ENCODE measurements at places on chromosomes 16 and 17.

DNA sequence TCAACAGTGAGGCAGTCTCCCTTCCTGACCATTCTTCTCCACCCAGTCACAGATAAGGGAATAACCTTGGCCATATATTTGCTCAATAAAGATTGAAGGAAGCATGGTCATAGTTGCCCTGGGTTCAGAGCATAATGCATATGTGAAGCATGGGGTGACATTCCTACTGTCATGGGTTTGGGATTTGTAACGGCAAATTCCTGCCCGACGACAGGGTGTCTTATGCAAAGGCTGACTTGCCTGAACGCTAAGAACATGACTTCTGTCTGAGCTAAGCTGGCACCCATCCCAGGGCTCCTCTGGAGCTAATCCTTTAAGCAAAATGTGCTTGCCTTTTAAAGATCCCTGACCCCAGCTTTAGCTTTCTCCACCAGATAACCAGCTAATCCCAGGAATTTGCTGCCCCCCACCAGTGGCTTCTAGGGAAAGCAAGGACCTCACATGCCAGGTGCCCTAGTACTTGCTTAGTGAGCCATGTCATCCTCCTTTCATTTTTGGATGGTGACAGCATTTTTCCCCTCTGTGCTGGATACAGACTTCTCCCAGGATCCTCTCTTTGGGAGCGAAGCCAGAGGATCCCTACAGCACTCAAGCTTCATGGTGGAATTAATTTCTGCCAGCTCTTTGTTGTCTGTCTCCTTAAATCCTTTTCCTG, 11.7 kb downstream of the SLC7A6OS start:
- DNase-seq: peak; percentile 83

GRCh38 chr17:11122908-11123307, 118.1 kb upstream of the SHISA6 start:
- no peak for DNase-seq

GRCh38 chr17:44207743-44208142, 8.1 kb upstream of the ATXN7L3 start:
- no peak for DNase-seq

GRCh38 chr17:60060474-60060873, 18.2 kb downstream of the HEATR6 start:
- DNase-seq: no peak

DNA sequence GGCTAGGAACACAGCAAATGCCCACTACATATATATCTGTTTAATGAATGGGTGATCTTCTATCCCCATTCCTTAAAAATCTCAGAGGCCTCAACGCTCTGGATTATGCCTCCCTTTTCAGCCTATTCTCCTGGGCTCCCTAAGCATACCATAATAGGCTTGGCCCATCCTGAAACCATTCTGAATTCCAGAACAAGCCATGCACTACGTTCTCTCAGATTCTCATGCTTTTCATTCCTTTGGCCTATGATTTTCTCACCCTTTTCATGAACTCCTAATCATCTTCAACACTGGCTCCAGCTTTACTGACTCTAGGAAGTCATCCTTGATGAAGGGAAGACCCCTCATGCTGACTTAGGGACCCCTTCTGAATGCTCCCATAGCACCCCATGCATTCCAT, 71.1 kb downstream of the RPGRIP1L start:
- no peak for DNase-seq

DNA sequence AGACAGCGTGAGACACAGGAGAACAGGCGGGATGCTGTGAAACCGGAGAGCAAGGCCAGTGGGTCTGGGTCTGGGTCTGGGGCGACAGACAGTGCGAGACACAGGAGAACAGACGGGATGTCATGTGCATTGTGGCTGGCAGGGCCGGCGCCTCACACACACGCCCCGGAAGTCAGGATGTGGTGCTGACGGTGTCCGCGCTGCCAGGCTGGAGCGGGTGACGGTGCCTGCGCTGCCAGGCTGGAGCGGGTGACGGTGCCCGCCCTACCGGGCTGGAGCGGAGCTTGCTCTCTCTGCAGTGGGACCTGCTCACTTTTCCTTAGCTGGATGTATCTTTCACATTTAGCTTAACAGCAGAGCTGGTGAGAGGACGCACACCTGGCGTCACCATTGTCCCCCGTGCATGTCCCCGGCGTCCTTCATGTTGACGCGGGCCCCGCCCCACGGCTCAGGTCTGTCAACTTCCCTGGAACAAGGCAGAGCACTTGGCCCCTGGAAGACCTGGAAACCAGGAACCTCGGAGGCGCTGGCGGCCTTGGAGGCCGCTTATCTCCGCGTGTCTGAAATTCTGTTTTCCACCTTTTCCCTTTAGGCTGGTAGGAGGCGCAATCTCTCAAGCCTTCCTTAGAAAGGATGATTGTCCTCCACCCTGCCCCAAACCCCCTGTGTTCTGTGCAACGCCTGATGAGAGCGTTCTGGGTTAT, 43.0 kb upstream of the ZNF750 start:
- no peak for DNase-seq

DNA sequence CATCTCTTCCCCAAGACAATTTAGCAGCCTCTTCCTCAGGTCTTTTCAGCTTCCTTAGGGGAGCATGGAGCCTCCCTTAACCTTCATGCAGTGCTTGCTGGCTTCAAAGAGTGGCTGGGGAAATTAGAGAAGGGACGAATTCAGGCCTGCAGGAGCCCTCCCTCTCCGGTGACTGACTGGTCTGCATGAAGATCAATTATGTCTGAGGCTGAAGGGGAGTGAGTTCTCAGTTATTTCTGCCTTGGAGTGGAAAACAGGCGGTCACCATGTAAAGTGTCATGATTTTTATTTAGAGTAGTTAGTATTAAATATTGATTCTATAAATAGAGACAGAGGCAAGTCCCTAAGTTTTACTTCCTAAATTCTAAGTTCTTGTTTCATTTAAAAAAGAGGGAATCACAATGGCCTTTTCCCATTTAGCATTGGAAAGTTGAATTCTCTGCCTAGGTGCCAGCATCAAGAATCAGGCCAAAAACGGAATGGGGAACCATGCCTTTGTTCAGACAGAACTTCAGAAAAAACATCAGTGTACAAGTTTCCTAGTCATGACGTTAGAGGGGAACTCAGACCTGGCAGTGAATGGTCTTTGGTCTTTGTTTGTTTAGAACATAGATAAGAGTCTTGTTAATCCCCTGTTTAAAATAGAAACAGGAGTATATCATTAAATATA, 4.4 kb downstream of the GABARAPL2 start:
- DNase-seq: no peak

- peak; percentile 87 for DNase-seq
Observed at GRCh38 chr16:84511180-84511800, 6.8 kb upstream of the MEAK7 start.

GRCh38 chr17:78032166-78032565, 73.7 kb downstream of the TNRC6C start:
- DNase-seq: peak; percentile 30

GRCh38 chr16:80718480-80719220, 85.7 kb downstream of the CDYL2 start:
- no peak for DNase-seq

GRCh38 chr17:82745524-82745923, 6.3 kb upstream of the TBCD start:
- no peak for DNase-seq

- no peak for DNase-seq
Observed at GRCh38 chr16:1946495-1947368, 3.7 kb upstream of the MSRB1 start.

DNA sequence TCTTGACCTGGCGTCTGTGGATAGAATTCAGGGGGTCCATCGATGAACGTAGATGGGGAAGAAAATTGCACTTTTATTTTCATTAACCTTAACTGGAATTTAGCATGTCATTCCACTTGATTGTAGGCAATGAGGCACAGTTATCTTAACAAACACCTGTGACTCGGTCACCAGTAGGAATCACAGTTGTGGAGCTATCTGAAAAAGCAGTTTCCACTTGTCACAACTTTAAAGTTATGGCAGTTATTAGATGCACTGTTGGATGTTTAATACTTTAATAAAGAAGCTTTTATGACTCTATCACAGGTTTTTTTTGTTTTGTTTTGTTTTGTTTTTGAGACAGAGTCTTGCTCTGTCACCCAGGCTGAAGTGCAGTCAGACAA, 83.7 kb upstream of the LGALS9 start:
- no peak for DNase-seq

DNA sequence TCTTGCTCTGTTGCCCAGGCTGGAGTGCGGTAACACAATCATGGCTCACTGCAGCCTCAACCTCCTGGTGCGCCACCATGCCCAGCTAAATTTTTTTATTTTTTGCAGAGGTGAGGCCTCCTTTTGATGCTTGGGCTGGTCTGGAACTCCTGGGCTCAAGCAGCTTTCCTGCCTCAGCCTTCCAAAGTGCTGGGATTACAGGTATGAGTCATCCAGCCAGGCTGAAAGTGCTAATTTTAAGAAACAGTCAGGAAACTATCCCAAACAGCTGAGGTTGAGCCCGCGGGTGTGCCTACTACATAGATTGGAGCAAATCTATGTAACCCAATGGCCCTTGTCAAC, 738 bp upstream of the XPO6 start:
- peak; percentile 52 for DNase-seq

- DNase-seq: no peak
Observed at GRCh38 chr16:50209546-50210265, 56.6 kb downstream of the TENT4B start.

DNA sequence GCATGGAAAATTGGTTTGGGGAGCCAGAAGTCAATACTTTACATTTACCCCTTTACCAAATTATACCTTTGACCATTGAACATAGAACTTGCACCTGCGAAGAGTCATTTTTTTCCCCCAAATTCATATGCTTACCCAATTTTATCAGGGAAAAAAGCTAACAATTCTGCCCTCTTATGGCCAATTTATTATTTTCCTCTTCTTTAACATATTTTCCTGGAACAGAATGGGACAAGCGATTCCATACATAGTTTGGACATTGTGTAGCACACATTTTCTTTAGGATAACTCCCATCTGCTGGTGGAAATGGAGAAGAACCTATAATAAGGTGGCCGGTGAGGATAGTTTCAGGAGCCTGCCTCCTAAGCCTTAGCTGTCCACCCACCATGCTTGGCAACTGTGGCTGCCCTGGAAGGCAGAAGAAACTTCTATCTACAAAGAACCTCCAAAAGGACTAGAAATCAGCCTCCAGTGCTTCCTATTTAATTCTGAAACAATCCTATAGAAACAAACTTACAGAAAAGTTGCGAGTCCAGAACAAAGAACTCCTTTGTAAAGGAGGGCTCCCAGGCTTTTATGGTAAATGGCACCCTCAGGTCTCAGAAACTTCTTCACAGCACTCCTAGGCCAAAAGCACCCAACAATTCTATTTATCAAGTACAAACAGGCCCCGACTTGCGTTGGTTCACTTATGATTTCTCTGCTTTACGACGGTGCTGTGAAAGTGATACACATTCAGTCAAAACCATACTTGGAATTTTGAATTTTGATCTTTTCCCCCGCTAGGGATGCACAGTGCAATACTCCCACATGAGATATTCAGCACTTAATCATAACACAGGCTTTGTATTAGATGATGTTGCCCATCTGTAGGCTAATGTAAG, 64.1 kb upstream of the CACNG4 start:
- peak; percentile 28 for DNase-seq

GRCh38 chr16:1619976-1620375, 7.8 kb downstream of the CRAMP1 start:
- DNase-seq: no peak

DNA sequence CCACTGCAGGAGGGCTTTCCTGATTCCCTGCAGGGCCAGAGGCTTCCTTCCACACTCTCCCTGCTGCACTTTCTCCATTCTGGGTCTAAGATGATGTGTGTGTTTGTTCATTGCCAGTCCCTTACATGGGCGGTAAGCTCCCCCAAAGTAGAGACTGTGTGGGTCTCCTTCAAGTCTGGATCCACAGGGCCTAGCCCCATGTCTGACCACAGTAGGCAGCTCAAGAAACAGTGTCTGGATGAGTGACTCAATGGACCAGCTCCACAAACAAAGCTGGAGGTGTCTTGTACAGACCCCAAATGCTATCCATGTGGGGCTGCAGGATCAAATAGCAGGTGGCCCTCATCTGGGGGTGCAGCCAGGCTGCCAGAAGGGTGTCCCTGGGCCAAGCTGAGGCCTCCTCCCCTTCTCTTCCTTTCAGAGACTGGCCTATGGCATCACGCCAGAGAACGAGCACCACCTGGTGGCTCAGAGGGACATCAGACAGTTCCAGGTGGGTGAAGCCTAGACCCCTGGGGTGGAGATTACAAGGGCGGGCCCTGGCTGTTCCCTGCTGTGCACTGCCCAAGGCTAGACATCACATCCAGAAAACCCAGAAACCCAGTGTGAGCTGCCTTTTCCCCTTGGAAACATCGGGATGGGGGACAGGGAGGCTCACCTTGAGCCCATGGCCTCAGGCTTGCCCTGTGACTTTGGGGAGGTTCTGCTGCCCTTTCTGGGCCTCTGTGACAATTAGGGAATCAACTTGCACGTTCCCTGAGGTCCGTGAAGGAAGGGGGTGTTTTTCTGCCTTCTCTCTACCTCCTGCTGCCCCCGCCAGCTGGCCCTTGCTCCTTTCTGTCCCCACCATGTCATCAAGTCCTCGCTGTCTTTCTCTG, 45.9 kb downstream of the SLC6A2 start:
- peak; percentile 42 for DNase-seq

DNA sequence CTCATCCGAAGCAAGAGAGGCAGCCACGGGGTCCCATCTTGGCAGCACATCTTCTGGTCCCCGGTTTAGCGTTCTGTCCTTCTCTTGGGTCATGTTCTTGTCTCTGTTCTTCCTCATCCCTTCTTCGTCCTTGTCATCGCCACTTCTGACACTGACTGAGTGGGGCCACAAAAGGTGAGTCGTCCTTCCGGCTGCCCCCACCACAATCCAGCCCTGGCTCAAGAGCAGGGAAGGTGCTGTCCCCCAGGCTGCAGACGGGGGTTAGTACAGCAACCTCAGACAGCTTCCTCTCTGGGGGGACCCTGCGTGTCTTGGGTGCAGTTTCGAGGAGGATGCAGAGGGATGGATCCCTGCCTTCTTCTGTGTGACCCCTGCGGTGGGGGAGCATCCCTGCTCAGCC, 21.8 kb downstream of the NAA60 start:
- DNase-seq: no peak

DNA sequence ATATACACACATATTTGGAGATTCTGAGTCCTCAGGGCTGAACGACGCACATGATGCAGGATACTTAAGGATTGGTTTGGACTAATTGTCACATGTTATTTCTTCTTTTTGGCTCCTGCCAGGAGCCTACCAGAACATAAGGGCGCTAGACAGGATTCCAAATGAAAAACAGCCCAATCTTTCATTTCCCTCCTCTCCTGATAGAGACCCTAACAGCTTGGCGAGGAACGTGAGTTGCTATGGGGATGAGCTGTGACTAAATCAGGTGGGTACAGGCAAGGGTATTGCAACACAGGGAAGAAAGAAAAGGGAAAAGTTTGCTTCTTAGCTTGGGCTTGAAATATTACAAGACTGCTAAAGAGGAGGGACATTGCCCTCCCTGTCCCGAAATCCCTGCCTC, 109.9 kb downstream of the AIPL1 start:
- no peak for DNase-seq

DNA sequence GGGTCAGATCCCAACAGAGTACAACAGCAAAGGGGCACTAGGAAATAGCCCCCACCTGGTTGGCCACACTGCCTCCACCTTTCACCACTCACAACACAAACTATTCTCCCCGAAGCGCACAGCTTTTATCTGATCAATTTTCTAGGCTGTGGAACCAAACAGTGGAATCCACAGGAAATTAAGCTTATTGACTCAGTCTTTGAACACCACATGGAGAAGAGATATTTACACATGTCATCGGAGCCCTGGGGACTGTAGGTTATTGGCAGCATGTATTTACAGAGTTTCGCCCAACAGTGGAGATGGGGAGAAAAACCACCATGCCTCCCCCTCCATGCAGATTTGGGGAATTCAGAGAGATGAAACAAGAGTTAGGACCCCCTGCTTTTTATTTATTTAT, 154.8 kb downstream of the XYLT1 start:
- DNase-seq: no peak
